ENCODE measurements at places on chromosomes 11 and 22.
A peak's percentile ranks its signal among the peaks of the same experiment; 100 is the strongest.

- DNase-seq: no peak
These were observed 14.3 kb upstream of the FGF19 start for GRCh38 chr11:69718147-69718546.

- DNase-seq: peak; percentile 51
These were observed 596 bp upstream of the TNRC6B start for GRCh38 chr22:40176921-40177737.

DNA sequence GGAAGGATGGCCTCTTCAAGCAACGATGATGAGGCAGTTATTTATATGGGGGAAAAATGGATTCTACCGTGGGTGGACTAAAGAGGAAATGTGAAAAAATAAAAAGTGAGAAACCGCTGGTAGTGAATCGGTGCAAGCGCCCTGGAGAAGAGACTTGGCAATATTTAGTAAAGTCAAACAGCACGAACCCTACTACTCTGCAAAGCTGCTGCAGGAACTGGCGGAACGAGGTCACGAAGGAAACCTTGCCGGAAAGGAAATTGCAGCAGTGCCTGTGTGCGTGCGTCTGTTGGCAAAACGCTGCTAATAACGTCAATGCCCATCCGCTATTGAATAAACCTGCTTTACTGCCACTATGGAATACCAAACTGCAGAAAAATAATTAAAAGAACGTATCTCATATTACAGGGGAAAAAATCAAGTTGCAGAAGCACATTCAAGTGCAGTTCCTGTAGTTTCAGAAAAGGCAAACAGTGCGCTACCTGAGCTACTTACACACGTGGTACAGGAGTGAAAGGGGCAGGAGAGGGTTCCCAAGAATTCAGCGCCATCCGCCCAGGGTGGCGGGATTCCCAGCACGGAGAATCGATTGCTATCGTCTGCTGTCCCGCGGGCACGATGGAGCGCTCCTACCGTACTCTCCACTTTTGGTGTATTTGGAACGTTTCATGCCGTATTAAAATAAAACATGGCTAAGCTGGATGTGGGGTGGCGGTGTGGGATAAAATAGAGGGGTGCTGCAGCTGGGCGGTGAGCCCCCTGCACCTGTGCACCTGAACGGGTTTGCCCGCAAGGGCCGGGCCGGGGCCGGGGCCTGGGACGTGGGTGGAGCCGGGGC is 585 bp upstream of the NADSYN1 start:
- DNase-seq: peak; percentile 33

DNA sequence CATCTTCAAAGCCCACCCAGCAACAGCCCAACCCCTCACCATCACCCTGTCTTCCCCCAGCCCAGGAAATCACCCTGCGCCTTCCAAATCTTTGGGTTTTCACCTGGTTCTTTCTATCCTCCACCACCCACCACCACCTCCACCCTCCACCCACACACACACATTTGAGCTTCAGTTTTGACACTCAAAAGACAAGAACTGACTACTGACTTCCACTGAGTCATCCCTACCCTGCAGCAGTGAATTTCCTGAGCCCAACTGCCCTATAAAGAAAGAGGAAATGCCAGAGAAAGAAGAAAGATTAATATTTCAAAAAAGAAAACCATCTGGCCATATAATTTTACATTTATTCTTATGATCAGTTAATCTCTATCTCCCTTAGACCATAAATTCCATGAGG is 137.5 kb downstream of the CHST1 start:
- DNase-seq: no peak

- DNase-seq: no peak
These were observed 6.2 kb downstream of the TSKU start for GRCh38 chr11:76789443-76789719.

- DNase-seq: no peak
These were observed 24.0 kb downstream of the TCP11L1 start for GRCh38 chr11:33063326-33063881.

- DNase-seq: no peak
These were observed 13.6 kb upstream of the NUP50 start for GRCh38 chr22:45150139-45150538.

GRCh38 chr11:70603756-70604211 is 205.5 kb downstream of the CTTN start:
- DNase-seq: no peak

DNA sequence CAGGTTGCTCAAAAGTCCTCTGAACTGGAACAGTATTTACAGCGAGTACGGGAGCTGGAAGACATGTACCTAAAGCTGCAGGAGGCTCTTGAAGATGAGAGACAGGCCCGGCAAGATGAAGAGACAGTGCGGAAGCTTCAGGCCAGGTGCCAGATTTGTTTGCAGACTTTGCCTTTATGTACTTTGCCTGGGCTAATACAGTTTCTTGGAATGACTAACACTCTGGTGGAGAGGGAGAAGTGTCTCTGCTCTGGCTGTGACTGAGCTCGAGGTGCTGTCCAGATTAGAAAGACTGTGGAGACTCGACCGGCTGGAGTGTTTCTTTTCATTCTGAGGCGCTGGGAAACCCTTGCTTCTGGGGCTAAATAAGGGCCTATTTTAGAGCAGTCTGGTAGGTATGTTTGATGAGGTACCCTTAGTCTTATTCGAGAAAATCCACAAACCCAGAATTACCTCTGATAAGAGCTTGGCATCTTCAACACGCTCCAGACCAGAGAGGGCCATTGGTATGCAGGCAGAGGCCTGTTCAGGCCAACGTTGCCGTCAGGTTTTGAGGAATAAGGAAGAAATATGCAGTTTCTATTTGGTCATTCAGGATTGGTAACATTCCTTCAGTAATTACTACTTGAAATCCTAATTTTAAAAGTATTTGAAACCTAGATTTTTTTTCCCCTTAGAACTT is 76.5 kb downstream of the SWAP70 start:
- no peak for DNase-seq

- no peak for DNase-seq
These were observed 428 bp upstream of the FEZ1 start for GRCh38 chr11:125496529-125496857.

DNA sequence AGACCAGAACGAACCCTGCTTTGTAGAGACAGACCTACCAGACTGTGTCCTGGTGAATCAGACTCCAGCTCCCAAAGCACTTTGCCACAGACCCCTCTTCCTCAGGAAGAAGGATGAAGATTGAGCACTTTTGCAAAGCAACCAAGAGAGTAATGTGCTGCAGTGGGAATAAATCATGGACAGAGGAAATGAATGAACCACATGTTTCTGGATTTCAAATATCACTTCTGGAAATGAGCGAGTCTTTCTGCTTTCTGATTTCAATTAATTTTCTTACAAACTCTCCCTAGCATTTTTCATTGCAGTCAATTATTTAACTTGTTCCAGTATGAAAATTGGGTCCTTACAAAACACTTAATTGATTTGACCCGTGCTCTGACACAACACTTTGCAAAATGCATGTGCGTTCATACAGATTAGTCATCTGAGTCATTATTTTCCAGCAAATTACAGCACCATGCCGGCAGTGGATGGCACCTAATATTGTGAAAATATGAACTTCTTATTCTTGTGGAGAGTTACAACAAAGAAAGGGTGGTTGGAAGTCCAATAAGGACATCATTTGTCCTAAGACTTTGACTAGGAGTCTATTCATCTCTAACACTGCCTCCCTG is 315.9 kb upstream of the CCDC90B start:
- no peak for DNase-seq

DNA sequence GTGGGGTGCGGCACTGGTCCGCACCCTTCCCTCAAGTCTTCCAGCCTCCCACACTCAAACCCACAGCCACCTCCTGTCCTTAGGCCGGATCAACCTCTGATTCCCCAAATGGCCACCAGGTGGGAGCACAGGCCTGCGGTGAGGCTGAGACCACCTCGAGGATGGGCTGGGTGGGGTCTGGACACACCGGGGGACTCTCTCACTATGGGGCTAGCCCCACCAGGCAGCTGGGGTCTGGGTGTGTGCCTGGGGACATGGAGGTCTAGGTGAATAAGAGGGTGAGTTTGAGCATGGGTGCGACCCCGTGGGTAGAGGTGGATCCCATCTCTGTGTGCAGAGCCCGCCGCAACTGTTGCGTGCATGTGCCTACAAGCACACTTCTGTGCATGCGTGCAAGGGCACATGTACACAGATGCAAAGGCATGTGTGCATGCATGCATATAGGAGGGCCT is 32.6 kb downstream of the MYO18B start:
- DNase-seq: no peak

DNA sequence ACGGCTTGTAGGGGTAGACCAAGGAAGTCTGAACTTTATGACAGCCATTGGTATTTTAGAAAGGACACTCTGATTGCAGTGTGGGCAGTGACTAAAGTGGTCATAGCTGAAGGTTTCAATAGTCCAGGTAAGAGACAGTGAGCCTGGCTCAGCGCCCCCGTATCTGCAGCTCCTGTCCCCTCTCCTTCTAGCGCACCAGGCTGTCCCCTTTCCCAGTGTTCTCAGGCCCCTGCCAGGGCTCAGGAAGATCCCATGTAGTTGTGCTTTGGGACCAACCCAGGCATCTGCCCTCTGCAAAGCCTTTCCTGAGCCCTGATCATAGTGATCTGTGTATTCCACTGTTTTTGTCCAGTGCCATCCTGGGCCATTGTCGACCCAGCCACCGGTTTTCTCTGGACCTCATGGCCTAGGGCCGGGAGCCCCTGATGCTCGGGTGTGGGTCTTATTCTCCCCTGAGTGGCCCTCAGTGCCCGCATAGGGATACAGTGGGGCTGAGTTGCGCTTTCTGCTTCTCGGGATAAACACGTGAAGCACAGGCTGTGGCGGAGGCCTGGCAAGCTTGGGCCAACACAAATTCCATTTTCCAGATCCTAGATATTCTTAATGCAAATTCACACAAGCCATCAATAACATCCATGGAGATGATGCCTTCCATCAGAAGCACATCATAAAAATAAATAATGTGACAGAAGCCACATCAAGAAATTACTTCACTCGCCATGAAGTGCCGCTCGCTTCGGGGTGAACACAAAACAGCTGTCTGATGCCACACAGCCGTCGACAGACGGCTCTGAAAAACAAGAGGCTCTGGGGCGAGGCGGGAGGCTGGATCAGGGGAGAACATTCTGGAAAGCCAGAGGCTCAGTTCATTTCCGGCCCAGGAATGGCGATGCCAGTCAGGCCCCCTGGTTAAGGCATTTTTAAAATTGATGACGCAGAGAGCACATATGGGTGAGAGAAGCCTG is 805.0 kb downstream of the TBC1D22A start:
- no peak for DNase-seq

- no peak for DNase-seq
These were observed 662.1 kb downstream of the NTM start for GRCh38 chr11:132032555-132032954.

GRCh38 chr22:41350087-41350486 is 31.7 kb upstream of the TEF start:
- DNase-seq: no peak

DNA sequence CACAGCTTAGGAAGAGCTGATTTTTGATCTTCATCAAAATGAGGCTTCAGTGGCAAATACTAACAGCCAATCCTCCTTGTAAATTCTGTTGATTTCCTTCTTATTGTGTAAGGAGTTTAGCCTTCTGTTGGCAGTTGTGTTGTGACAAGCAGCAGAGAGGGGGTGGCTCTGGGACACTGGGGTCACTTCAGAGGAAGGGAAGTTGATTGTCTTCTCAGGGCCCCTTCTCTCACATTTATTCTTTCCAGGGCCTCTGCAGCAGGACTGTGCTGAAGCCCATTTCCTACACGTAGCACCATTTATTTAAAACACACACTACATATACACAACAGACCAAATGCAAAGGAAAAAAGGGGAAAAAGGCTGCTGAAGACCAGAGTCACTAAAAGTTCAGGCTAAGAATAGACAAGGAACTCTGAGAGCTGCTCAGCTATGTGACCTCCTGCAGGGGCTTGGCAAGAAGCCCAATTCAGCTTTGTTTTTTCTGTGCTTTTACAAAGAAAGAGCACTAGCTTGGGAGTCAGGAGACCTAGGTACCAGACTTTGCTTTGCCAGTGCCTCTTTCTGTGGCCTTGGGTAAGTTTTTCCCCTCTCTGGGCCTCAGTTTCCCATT is 28.3 kb upstream of the UPB1 start:
- no peak for DNase-seq

DNA sequence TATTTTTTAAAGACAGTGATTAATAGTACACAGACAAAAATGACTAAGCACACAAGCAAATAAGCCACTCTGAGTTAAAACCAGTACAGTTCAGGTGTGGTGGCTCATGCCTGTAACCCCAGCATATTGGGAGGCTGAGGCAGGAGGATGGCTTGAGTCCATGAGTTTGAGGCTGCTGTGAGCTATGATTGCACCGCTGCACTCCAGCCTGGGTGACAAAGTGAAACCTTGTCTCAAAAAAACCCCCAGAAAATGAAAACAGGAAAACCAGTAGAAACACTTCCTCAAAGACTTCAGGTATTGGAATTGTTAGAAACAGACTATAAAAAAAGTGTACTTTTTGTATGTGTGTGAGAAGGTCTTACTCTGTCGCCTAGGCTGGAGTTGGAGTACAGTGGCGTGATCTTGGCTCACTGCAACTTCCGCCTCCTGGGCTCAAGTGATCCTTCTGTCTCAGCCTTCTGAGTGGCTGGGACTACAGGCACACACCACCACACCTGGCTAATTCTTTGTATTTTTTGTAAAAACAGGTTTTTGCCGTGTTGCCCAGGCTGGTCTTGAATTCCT is 33.0 kb downstream of the PPP6R2 start:
- DNase-seq: no peak

DNA sequence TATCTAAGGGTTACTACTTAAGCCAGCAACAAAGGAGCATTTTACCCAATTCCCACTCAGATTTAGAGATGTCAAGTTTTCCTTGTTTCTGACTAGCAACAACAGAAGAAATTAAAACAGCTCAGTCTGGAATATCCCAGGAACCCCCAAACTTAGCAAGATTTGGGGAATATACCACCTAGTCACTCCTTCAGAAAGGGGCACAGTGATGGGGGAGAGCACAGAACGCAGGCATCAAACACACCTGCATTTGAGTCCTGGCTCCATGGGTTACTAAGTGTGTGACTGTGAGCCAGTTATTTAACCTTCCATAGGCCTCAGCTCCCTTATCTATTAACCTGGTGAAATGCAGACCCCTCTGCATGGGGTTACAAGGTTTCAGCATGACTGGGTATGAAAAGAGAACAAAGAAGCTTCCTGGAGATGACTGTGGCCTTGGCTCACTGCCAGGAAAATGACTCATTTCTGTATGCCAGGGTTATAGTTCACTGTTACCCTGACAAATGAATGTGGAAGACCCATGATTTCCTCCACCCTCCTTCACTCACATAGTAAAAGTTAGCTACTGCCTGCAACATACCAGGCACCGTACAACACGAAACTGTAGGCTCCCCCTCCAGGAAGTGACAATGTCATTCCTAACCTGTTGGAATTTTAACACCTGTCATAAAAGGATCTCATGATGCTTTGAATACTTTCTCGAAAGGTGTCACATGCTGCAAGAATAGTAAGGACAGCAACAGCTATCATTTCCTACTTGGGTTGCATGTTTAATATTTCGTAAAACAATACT is 79.6 kb downstream of the ME3 start:
- peak; percentile 12 for DNase-seq

GRCh38 chr11:10899121-10899830 is 41.4 kb upstream of the ZBED5 start:
- no peak for DNase-seq

DNA sequence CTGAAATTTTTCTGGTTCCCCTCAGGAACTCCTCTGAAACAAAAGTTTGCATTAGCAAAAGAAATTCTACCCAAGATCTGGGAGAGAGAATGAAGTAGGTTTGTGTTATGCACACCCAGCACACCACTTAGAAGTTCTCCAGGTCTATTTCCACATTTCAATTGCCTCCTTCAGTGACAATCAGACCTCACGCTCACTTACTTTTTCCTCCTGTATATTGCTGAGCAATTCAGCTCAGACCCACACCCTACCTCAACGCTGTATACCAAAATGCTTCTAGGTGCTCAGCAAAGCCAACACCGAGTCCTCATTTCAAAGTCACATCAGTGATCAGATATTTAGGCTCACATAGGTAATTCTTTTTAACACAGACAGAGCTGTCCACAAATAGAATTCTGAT is 19.2 kb downstream of the MRGPRX3 start:
- DNase-seq: no peak

Data from activated CD8-positive, alpha-beta memory T cell treated with anti-CD3 and anti-CD28 coated beads for 1 hour (primary cell).